ENCODE measurements at places on chromosomes 16 and 17.

GRCh38 chr16:51982715-51983680 lies 563.9 kb downstream of the TOX3 start:
- no peak for DNase-seq

DNA sequence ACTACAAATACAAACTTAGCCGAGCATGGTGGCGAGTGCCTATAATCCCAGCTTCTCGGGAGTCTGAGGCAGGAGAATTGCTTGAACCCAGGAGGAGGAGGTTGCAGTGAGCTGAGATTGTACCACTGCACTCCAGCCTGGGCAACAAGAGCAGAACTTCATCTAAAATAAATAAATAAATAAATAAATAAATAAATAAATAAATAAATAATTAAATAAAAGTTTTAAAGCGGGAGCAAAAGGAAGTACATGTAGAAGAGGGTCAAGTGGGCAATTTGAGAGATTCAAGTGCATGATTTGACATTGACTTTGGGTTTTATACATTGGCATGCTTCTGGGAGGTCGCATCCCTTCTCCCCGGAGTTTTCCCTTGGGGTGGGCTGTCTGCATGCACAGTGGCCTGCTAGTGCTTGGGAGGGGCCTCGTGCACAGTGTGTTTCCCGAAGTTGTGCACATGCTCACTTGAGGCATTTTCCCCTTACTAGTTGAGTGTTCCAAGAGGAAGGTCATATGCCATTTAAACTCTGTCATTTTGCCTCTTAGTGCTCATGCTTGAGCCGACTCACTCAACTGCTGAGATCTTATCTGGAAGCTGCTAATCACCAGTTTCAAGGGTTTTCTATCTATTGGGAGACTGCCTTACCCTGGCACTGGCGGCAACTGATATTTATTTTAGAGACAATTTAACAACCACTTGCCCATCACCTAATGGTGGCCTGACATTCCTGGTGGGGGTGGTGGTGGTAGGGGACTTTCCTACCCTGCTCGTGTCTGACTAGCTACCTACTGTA lies 193.2 kb upstream of the MPHOSPH6 start:
- no peak for DNase-seq

GRCh38 chr17:3647769-3648555 lies 11.4 kb downstream of the CTNS start:
- no peak for DNase-seq

GRCh38 chr17:64343071-64343774 lies 47.4 kb downstream of the PECAM1 start:
- DNase-seq: peak; percentile 61

DNA sequence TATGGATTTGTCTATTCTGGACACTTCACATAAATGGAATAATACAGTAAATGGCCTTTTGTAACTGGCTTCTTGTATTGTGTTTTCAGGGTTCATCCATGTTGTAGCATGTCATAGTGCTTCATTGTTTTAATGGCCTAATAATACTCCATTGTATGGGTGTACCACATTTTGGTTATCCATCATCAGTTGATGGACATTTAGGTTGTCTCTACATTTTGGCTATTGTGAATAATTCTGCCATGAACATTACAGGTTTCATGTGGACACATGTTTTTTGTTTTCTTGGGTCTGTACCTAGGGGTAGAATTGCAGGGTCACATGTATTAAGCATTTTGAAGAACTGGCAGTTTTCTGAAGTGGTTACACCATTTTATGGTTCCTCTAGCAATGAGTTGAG lies 223.5 kb upstream of the CACNG5 start:
- no peak for DNase-seq

All from posterior vena cava (tissue), 2 donors.